CD4-positive, alpha-beta T cell treated with Interleukin-1 beta for 1 hour (primary cell): ENCODE measurements at places on chromosomes 4 and X.
A peak's percentile ranks its signal among the peaks of the same experiment; 100 is the strongest.

DNA sequence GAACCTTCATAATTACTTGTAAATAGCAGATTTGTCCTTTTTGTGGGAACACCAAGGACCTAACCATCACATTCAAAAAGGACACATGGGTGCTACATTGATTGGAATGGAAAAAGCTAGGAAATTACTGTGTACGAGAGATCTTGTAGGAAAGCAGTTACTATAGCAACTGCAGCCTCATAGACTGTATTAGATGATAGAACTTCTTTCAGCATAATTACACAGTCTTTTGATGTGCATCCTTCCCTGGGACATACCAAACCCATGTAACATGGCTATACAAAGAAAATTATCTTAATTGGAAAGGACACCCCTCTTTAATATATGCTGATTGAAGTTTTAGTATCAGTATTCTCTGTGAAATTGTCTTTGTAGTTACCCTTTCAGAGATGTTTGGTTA lies 130.7 kb upstream of the CTSO start:
- no peak for DNase-seq

GRCh38 chrX:105880491-105880890 lies 58.2 kb downstream of the NRK start:
- DNase-seq = no peak

DNA sequence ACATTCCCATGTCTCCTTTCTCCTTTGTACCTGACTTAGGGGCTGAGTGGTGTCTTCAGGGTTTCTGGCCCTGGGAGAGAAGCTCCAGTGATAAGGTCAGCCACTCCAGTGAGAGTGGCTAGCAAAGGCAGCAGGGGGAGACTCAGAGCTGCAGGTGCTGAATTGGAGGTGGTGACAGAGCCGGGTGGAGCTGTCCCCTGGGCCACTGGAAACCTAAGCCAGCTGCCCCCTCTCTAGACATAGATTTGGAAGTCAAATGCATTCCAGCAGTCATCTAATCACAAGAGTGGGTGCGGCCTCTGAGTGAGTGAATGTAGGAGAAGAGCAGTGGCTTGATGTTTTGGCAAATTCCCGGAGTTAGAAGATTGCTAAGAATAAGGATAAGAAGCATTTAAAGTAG lies 28.5 kb downstream of the TRIM2 start:
- DNase-seq = no peak

DNA sequence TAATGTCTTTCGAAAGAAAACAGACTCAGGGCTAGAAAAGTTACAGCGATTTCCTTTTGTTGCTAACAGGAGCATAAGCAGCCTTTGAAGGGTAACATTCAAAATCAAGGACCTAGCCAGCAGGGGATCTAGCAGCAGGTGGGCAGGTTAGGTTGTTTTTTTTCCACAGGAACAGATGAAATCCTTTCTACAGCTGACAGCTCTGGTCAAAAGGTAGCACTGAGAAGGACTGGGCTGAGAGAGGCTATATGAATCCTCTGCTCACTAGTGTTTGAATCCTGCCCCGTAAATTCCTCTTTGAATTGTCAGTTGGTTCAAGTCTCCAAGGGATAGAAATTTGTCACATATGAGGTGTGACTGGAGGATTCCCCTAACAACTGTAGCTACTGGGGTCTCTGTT lies 188.2 kb downstream of the SH2D1A start:
- DNase-seq = no peak

DNA sequence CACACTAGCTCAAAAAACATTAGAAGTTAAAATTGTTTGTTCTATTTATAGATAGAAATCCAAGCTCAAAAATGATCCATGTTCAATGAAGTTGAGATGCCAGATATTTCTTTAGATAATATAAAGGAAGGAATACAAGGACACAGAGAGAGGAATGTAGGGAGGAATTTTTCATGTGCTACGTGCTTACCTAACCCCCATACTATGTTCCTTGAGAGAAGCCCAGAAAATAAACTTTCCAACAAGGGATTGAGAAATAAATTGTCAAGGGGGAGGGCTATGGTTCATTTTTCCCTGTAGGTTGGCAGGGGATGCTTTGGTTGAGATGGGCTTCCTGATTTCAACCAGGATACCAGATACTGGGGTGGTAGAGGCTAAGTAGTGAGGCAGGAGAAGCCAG lies 15.6 kb upstream of the ADH5 start:
- no peak for DNase-seq

DNA sequence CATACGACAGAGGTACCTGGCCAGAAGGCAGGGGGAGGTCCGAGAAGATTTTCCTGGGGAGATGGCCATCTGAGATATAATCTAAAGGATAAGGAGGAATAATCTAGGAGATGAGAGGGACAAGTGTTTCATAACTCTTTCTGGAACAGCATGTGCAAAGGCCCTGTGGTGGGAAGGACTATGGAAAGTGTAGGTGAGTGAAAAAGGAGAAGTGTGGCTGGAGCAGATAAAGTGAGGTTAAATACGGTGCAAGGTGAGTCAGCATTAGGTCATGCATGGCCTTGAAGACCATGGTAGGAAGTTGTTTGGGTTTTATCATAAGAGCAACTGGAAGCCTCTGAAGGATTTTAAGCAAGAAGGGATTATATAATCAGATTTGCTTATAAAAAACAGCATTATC lies 34.6 kb upstream of the MTM1 start:
- no peak for DNase-seq

- no peak for DNase-seq
Observed at GRCh38 chrX:95728446-95728845, 956.2 kb upstream of the DIAPH2 start.

- no peak for DNase-seq
Observed at GRCh38 chr4:55729351-55730279, 90.0 kb upstream of the EXOC1L start.

DNA sequence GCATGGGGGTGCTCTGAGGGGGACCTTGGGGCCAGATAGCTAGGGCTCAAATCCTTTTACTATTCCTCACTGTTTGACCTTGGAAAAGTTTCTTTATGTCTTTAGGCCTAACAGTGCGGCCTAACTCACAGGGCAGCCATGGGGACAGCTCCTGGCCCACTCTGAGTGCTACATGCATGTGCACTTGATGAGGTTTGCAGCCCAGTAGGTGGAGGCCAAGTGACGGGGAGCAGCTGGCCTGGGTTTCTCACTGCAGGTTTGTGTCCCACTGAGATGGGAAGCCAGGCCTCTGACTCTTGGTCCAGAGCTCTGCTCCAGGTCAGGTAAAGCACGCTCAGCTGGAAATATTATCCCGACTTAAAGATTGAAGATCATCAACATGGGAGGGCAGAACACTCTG lies 102.8 kb downstream of the SLC2A9 start:
- DNase-seq = no peak

GRCh38 chrX:15988661-15989603 lies 134.3 kb upstream of the AP1S2 start:
- no peak for DNase-seq

DNA sequence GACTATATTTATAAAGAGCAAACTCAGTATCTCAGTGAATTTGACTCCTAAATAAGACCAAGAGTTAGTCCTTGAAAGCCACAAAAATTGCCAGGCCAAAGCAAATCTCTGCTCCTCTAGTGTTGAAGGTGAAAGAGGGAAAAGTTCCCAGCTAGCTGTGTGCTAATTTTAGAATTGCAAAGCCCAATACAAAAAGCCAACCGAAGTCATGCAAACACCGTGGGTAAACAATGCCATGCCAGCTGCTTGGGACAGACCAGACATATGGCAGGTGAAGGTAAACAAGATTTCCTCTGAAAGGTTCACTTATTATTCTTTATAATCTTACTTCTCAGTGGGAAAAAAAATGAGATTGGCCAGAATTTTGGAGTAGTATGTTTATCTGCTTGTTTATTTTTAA lies 80.5 kb upstream of the LNX1 start:
- no peak for DNase-seq

DNA sequence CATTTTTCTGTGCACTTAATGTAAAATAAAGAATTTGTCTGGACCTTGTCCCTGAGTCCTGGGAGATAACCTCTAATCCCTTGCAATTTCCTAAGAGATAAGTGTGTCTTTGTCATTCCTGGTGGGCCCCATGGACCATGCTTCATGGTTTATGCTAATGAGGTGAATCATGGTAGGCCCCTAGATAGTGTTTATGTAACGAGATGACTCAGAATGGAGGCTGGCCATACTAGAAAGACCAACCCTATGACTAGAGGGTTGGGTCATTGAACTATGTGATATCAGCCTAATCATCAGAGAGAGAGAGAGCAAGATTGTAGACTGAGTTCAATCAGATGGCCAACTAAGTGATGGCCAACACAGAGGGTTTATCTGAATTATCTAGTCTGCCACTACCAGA lies 64.2 kb upstream of the NHSL2 start:
- no peak for DNase-seq

DNA sequence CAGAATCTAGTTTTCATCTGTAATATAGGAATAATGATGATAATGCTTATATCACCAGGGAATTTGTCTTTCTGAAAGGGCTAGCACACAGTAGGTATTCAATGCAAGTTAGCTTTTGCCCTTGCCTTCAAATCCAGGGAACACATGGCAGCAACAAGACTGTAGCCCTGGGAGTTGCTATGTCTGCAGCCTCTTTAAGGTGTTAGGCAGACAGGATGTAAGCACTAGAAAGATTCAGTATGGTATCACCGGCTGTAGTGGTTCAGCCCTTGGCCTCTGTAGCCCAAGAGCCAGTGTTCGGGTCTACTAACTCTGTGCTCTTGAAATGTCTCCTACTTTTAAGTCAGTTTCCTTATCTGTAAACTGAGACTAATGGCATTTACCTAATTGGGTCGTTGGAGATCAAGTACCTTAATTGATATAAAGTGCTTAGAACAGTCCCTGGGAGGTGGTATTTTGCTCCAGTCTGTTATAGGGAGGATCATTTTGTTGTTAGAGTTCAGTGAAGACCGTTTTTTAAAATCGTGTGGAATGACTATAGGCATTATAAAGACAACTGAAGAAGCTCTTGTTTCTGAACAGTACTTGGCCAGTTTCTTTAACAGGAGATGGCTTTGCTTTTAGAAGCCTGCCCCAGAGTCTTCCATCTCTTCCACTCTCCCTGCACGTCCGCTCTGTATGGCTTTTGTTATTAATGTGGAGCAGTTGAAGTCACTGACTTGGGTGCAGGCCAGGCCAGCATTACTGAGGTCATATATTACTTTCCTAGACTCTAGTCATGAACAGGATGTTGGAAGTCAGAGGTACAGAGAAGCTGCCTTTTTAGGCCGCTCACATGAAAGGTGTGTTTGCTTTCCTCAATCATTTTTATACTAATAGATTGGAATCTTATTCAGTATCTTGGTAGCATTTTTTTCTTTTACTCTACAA lies 44.8 kb downstream of the GAB1 start:
- no peak for DNase-seq

DNA sequence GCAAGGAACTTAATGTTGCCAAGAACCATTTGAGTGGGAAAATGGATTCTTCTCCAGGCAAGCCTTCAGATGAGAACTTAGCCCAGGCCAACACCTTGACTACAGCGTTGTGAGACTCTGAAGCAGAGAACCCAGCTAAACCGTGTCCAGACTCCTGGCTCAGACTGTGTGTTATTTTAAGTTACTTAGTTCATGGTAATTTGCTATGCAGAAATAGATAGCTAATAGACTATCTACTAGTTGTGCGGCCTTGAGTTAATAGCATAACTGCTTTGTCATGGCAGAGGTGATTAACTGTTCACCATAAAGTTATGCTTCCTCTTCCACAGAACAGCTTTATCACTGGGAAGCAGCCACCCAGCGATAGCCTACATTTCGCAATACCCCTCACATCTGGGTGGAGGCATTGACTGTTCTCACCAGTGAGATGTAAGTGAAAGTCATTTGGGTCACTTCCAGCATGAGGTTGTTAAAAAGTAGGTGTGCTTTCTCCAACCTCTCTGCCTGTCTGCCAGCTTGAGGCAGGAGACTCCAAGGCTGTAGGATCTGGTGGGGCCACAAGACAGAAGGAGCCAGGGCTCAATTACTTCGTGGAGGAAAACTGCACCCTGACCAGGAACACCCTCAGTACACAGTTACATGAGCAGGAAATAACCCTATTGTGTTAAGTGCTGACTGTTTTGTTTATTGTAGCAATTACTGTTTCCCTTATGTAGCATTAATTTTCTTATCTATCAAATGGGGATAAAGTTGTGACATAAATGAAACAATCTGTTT lies 94.2 kb downstream of the GPAT3 start:
- DNase-seq = peak; percentile 57

DNA sequence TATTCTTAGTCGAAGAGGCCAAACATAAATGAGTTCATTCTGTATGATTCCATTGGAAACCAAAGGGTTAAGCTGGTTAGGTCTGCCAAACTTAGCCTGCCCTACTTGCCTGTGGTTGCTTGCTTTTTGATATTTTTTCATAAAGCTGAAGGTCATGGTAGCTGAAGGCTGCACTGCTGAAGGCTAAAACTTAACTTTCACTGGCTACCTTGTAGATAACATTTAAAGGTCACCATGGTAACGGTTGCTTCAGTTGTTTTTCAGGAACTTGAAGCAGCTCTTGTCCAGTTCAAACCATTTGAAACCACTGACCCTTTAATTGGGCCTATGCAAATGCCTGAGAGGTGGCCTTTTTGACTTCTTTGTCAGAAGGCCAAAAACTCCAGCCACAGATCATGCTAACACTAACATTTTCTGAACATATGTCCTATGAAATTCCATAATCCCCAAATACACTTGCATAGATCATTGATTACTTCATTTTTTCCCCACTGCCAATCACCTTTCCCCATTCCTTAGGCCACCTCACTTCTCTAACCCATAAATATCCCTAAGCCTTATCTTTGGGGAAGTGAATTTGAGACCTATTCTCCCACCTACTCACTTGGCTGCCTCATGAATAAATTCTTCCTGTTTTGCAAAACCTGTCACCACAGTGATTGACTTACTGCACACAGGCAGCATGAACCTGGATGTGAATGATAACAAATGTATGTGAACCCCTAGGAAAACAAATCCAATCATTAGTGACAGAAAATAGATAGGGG lies 10.7 kb upstream of the SMIM10L2A start:
- no peak for DNase-seq

DNA sequence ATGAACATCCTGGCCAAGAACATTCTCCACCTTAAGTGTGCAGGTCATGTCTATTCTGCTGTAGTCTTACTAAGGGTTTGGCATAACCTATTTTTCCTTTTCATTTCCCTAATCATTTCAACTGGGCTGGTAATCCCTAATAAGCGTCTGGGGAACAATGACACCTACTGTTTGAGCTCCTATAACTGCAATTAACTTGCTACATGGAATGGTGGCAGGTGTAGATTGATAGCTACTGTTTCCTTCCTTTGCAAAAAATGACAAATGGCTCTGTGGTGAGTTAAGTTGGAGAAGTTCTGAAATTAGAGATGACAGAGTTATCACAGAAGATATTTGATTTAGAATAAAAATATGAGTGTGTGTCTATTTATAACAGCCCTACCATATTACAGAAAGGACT lies 104.5 kb upstream of the NAP1L5 start:
- DNase-seq = no peak

GRCh38 chr4:138216272-138216867 lies 25.8 kb downstream of the SLC7A11 start:
- no peak for DNase-seq

GRCh38 chrX:120560405-120560841 lies 339 bp downstream of the CUL4B start:
- DNase-seq = peak; percentile 37

- no peak for DNase-seq
Observed at GRCh38 chrX:83022020-83022419, 486.1 kb upstream of the POU3F4 start.

GRCh38 chrX:134948333-134949241 lies 42.2 kb upstream of the SMIM10 start:
- no peak for DNase-seq
